Type B pancreatic cell (in vitro differentiated cells): ENCODE measurements at places on chromosomes 7 and 10. TPM values are rescaled to one million over a fixed set of nuclear protein-coding genes. Genes with fewer than 3 reads are reported as not detected.

The PPP1R17 gene
- 3.9 and 4.5 TPM in 2 replicates for total RNA-seq

GRCh38 chr10:132588301-132589013 is 50.9 kb downstream of the INPP5A start:
- no peaks in the 10 kb centered on the region for H3K27me3 ChIP-seq
- peaks cover 15% of the 10 kb centered on the region for H3K4me1 ChIP-seq
- DNase-seq = no peak
- H3K27ac ChIP-seq = no peak overlapping the region

- peaks cover 85% of the 10 kb centered on the region for H3K27me3 ChIP-seq
- H3K27ac ChIP-seq = no peak overlapping the region
- peak overlapping the region; percentile 77 for H3K4me3 ChIP-seq
- no peaks in the 10 kb centered on the region for H3K4me1 ChIP-seq
- DNase-seq = no peak
- H3K36me3 ChIP-seq = peaks cover 5% of the 10 kb centered on the region
Measured at GRCh38 chr10:127736222-127736914, 617 bp upstream of the FOXI2 start.

DNA sequence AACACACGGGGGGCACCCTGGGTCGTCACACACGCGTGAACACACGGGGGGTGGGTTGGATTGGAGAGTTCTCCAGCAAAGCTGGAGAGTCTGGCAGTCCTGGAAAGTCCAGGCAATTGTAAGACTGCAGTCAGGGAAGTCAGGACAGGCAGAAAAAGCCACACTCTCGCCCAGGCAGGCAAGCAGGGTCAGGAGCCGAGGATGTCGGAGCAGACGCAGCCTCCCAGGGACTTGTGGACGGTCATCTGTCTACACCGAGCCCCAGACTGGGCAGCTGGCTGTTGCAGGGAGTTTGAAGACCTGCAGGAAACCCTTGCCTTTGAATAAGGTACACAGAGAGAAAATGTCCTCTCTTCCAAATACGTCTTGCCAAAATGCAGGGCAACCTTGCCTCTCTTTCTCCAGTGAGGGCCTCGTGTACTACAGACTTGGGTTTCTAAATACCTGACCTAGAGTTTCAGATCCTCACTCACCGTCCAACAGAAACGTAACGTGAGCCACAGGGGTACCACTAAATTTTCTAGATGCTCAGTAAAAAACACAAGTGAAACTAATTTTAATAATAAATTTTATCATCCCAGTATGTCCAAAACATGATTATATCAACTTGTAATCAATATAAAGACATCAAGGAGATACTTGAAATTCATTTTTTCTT is 176.7 kb downstream of the ADARB2 start:
- H3K4me1 ChIP-seq = peaks cover 24% of the 10 kb centered on the region
- DNase-seq = no peak

The CLIP2 gene
- total RNA-seq = 45.0 and 48.9 TPM in 2 replicates

The PNLIPRP2 gene
- 0.69 and 1.2 TPM in 2 replicates for total RNA-seq

GRCh38 chr10:97911217-97911616 is 61.6 kb downstream of the GOLGA7B start:
- H3K4me3 ChIP-seq = no peak overlapping the region
- peaks cover 4% of the 10 kb centered on the region for H3K4me1 ChIP-seq
- H3K27me3 ChIP-seq = peaks cover 59% of the 10 kb centered on the region
- H3K36me3 ChIP-seq = no peaks in the 10 kb centered on the region
- no peak overlapping the region for H3K27ac ChIP-seq
- DNase-seq = no peak

DNA sequence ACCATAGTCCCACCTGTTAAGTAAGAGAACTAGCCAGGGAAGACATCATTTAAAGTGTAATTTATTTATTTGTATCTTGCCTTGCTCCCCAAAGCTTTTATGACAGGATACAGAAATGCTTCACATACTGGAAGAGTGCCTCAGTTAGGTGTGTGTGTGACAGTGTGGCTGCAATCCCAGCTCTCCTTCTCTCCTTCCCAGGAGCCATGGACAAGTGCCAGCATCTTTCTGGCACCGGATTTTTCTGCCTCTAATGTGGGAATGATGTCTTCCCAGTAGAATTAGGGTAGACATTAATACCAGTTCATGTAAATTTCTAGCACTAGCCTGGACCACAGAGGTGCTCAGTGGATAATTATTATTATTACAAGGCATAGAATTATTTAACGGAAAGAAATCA is 30.3 kb upstream of the ATXN7L1 start:
- H3K4me3 ChIP-seq = no peak overlapping the region
- H3K27me3 ChIP-seq = no peaks in the 10 kb centered on the region
- peaks cover 10% of the 10 kb centered on the region for H3K36me3 ChIP-seq
- H3K4me1 ChIP-seq = no peaks in the 10 kb centered on the region
- DNase-seq = no peak
- H3K27ac ChIP-seq = no peak overlapping the region

DNA sequence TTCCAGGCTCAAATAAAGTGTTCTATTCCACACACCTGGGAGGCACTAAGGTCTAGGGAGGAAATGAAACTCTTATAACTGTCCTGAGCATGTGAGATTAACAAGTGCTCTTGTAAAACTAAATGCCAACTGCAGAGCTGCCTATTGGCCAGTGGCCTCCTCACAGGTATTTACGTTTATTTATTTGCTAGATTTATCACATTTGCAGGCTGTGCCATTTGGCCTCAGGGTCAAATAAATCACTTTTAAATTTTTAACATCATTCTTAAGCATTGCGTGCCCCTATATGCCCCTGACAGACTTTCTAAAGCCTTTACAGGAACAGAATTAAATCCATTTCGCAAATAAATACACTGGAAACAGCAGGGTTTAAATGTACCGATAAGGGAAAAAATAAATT is 381.8 kb upstream of the NFE2L3 start:
- DNase-seq = no peak
- H3K36me3 ChIP-seq = no peaks in the 10 kb centered on the region
- H3K4me3 ChIP-seq = no peak overlapping the region
- peaks cover 39% of the 10 kb centered on the region for H3K27me3 ChIP-seq

DNA sequence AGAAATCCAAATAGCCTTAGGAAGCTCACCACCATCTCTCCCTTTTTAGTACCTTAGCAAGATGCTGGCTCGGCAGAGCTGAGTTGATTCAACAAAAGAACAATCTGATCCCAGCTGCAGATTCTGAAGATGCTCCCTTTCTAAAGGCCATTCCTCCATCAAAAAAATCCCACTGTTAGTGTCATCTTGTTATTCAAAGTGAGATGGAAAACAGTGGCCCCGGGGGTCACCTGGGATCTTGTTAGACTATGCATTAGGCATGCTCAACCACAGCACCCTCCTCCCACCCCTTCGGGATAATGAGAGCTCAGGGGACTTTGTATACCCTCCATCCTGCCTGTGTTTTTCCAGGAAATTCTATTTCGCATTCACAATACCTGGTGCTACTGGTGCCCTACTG is 2.4 kb downstream of the NCAPG2 start:
- peak overlapping the region; percentile 71 for H3K4me3 ChIP-seq
- H3K36me3 ChIP-seq = peaks cover 8% of the 10 kb centered on the region
- no peak overlapping the region for H3K27ac ChIP-seq
- H3K4me1 ChIP-seq = peaks cover 19% of the 10 kb centered on the region

DNA sequence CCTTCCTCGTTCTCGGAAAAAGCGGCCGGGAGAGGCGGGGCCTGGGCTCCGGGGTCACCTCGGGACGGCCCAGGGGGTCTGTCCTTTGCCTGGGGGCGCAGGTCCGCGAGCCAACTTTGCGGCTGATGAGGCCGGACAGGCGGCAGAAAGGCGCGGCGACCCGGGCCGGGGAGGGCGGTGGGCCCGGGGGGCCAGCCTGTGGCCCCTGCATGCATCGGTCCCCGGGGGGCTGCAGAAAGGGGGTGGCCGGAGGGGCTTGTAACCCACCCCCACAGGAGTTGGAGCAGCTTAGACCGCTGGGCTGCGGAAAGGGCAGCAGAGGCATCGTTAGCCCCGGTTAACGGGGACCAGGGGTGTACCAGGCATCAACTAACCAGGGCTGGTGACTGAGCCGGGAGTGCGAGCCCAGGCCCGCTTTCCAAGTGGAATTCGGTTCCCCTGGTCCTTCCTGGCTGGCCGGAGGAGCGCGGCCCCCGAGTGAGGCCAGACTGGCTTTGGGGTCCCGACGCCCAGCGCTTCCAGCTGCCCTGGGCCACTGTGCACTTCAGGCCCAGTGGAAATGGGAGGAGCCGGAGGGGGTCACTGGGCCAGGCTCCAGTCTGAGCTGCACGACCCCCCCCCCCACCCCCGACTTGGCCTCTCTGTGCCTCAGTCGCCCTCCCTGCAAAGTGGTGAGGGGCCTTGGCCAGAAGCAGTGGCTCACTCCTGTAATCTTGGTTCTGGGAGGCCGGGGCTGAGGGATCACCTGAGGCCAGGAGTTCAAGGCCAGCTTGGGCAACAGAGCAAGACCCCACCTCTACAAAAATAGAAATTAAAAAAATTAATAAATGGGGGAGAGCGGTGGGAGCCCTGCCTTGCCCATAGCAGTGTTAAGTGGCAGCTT is 919 bp downstream of the SLC29A4 start:
- no peak for DNase-seq
- no peaks in the 10 kb centered on the region for H3K27me3 ChIP-seq
- H3K36me3 ChIP-seq = no peaks in the 10 kb centered on the region
- H3K4me3 ChIP-seq = peak overlapping the region; percentile 86

DNA sequence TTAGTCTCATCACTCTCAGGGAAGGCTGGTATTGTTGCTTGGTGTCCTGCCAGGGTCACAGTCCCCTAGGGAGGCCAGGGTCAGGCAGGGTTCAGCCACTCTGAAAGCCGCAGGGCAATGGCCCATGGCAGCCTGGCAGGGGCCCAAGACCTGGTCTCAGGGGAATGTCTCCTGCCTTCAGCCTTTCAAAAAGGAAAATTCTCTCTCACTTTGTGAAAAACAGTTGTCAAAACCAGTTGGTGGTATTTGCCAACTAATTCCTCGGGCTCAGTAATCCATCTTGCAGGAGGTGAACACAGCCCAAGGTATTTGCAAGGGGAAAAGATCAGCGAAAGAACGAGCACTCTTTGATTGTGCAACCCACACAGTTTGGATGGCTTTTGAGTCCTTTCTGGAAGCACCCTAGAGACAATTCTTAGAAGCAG is 101.5 kb downstream of the JCAD start:
- peaks cover 5% of the 10 kb centered on the region for H3K36me3 ChIP-seq
- DNase-seq = no peak
- peak overlapping the region; percentile 32 for H3K4me3 ChIP-seq
- H3K27ac ChIP-seq = peak overlapping the region; percentile 77
- peaks cover 46% of the 10 kb centered on the region for H3K4me1 ChIP-seq
- no peaks in the 10 kb centered on the region for H3K27me3 ChIP-seq

The MAPK8 gene
- total RNA-seq = 38.9 and 48.4 TPM in 2 replicates

- no peak overlapping the region for H3K4me3 ChIP-seq
- H3K27me3 ChIP-seq = no peaks in the 10 kb centered on the region
- peaks cover 20% of the 10 kb centered on the region for H3K4me1 ChIP-seq
- no peak for DNase-seq
- H3K36me3 ChIP-seq = peaks cover 47% of the 10 kb centered on the region
Measured at GRCh38 chr7:121373177-121373576, 22.9 kb downstream of the FAM3C start.

The IDI2 gene
- not detected in 2 replicates for total RNA-seq

The SEMA3C gene
- 67.8 and 94.9 TPM in 2 replicates for total RNA-seq

DNA sequence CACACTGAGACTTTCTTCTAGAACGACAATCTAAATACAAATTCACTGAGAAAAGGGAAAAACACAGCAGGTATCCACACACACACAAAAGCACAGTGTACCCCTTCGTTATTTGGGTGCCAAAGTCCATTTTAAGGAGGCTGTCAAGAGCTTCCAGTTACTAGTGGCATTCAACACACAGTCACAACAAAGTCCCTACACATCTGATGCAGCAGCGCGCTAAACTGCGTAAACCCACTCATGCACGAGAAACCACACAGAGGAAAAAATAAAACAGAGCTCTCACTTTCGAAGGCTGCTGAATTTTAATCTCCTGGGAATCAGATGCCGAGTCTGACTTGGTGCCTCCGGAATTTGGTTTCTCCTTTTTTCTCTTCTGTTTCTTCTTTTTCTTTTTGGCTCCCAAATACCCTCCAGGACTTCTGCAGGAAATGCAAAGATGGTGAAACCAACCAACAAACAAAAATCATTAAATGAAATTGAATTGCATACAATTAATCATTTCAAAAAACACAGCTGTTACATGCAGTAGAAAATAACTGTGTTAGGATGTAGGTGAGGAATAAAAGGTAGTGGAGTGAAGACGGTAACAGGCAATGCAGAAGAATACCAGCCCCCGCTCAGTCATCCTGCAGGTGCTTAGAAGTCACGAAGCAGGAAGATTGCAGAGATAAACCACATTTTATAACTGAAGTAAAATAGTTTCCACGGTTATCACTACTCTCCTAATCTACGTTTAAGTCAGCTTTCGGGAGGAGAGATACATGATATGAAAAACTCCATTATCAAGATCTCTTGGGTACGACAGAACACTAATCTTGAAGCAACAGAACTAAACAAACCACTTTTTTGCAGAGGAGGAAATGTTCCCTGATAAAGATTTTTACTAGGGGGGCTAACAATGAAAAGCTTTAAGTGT is 27.1 kb downstream of the NMT2 start:
- H3K27ac ChIP-seq = no peak overlapping the region
- peak overlapping the region; percentile 5 for H3K4me3 ChIP-seq
- H3K4me1 ChIP-seq = peaks cover 12% of the 10 kb centered on the region
- no peaks in the 10 kb centered on the region for H3K27me3 ChIP-seq
- H3K36me3 ChIP-seq = peaks cover 11% of the 10 kb centered on the region

DNA sequence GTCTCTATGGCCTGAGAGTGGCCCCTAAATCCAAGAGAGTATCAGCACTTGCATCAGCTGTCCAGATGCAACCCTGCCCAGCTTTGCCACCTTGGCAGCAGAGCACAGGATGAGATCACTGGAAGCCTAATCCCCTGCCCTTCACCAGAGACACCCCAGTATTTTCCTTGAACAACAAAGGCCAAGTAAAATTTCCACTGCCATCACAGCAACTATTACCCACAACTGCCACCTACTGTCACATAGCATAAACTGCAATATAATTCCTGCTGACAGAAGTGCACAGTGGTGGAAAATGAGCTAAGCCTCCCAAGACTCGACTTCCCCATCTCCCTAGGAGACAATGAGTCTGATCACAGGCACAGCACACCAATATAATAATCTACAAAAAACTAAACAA is 462.8 kb upstream of the ZWINT start:
- no peak overlapping the region for H3K4me3 ChIP-seq
- H3K36me3 ChIP-seq = no peaks in the 10 kb centered on the region
- no peaks in the 10 kb centered on the region for H3K4me1 ChIP-seq
- H3K27me3 ChIP-seq = no peaks in the 10 kb centered on the region
- H3K27ac ChIP-seq = no peak overlapping the region
- no peak for DNase-seq
